Activated T-cell treated with anti-CD3 and anti-CD28 coated beads, Interleukin-2, amount 50 U/mL, for 72 hours (primary cell): ENCODE measurements at places on chromosomes 12 and 14.

DNA sequence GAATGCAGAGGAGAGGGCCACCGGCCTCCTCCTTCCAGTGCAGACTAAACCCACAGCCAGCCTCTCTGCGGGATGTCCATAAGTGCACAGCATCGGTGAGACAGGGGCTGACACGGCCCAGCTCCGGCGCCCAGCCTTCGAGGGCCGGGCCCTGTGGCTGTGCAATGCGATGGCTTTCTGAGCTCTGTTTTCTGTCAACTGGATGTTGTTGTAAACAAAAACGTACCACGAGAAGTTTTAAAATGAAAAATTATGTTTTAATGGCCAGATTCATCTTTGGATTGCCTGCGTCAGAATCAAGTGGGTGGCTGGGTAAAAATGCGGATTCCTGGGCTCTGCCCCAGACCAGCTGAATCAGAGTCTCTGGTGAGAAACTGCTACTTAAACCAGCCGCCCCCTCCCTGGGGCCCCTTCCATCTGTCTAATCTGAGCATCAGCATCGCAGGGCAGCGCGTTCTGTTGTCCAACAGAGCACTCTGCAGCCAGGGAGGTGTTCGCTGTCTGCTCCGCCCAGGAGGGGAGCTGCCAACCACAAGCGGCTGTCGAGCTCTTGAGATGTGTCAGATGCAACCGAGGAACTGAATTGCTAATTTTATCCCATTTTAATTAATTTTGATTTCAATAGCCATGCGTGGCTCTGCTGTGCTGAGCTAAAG lies 133.4 kb downstream of the RFLNA start:
- no peak for DNase-seq

DNA sequence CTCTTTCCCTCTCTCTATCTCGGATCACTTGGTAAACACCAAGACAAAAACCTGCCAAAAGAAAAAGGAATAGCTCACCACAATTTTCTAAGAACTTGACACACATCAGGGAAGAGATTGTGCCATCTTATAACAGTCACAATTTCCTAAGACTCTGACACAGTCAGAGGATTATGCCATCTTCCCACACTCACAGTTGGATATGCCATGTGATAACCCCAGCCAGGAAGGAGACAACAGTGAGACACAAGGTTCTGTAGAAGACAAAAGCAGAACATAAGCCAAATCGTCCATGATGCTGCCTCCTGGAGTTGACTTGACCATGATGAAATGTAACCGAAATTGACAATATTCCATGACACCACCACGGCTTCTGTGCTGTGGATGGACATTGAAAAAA lies 2.8 kb upstream of the CLEC9A start:
- no peak for DNase-seq

DNA sequence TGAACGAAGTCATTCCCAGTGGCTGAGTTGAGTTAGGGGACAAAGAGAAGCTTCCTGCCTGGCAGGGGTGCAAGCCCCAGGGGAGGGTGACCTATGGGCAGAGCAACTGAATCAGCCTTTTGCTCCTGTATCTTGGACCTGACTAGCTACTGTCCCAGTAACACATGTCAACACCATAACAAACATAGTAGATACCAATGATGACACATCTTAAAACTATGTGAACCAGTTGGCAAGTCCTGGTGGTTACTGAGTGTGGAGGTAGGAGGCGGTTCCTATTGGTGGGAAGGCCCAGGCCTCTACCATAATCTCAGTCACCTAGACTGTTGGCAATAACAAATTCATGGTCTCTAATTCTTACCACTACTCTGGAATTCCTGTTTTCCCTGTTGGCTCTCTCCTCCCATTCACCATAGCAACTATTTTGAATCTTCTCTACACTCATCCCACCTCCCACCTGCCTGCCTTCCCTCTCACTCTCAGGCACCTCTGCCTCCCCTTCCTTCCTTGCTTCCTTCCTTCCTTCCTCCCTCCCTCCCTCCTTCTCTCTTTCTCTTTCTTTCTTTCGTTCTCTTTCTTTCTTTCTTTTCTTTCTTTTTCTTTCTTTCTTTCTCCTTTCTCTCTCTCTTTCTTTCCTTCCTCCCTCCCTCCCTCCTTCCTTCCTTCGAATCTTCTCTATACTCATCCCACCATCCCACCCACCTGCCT lies 8.1 kb upstream of the P2RX7 start:
- peak; percentile 51 for DNase-seq

- DNase-seq = no peak
These were observed 266.4 kb upstream of the SFSWAP start for GRCh38 chr12:131444220-131445164.

- peak; percentile 15 for DNase-seq
These were observed 21.5 kb downstream of the BATF start for GRCh38 chr14:75543786-75544185.

DNA sequence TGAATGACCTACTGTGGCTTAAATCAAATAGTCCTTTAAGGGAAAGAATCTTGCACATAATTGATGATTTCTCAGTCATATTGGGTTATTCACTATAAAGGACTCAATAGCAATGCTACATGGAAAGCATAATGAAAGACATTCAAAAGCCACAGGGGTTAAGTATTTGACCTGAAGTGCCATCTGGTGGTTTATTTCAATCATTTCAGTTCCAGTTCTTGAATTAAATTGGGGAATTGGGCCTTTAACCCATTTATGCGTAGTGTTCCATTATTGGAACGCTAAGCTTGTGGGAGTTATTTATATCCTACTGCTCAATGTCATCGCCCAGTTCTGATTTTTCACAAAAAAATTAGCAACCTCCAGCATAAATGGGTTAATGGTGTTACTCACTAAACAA lies 41.3 kb upstream of the C12orf71 start:
- no peak for DNase-seq

DNA sequence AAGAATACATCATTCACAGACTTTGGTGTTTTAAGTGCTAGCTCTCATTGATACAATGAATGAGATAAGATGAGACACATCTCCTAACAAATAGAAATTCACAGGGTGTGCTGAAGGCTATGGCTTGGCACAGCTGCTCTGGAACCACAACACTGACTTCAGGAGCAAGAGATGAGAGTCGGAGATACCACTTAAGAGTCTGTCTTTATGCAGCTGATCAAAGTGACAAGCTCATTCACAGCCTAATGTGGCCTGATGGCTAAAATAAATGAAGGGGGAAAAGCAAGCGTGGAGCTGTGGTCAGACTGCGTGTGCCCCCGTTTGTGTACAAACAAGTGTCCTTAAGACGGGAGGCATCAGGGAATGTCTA lies 29.7 kb upstream of the FAM181A start:
- DNase-seq = no peak

DNA sequence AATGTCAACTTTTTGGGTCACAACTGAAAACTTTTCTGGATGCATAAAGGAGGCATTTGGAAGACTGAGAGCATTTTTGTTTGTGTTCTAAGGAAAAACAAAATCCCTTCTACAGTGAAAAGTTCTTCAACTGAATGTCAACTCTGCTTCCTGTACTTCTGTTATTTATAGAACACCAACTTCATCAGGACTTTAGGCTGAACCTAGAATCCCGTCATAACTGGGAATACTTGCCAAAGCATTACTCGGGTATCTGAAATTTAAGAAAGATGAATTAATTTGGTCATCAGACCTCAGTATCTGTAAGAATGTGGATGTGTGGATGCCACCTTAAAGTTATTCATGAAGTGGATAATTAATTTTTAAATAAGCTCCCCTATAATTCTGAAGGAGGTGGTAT lies 73.2 kb downstream of the FERMT2 start:
- DNase-seq = no peak

DNA sequence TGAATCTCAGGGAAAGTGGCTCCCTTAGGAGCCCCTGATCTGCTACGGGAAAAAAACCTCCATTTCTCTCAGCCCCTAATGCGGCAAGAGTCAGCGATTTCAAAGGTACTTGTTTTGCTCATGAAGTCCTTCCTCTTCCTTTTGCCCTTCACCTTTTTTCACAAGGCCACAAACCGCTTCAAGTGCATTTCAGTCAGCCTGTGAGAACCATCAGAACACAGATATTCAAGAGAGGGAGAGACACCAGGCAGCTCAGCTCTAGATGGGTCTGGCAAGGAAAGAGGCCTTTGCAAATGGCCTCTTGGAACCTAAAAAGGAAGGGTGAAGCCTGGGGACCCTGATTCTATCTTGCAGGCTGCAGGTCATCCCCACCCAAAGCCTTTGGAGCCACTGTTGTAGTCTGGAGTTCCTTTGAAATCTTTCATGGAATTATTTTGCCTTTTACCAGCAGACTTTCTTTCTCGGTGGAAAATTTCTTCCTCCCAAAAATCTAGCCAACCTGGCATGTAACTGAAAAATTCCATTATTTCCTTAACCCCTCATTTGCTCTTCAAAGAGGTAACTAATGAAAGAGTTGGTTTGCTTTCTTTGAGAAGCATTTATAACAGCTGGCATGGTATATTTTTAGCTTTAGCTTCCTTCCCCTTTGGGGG lies 145.0 kb downstream of the SAMD4A start:
- no peak for DNase-seq

DNA sequence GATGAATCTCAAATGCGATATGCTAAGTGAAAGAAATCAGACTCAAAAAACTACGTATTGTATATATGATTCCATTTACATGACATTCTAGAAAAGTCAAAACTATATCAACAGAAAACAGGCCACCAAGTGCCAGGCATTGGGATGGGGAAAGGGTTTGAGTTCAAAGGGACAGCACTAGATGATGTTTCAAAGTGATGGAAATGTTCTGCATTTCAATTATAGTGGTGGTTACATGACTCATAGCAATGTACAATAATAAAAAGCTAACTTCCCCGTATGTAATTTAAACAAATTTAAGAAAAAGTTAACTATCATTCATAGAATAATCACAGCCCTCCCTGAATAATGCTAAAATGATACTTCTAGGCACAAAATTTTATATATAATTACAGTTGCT lies 13.5 kb downstream of the HECTD1 start:
- no peak for DNase-seq

DNA sequence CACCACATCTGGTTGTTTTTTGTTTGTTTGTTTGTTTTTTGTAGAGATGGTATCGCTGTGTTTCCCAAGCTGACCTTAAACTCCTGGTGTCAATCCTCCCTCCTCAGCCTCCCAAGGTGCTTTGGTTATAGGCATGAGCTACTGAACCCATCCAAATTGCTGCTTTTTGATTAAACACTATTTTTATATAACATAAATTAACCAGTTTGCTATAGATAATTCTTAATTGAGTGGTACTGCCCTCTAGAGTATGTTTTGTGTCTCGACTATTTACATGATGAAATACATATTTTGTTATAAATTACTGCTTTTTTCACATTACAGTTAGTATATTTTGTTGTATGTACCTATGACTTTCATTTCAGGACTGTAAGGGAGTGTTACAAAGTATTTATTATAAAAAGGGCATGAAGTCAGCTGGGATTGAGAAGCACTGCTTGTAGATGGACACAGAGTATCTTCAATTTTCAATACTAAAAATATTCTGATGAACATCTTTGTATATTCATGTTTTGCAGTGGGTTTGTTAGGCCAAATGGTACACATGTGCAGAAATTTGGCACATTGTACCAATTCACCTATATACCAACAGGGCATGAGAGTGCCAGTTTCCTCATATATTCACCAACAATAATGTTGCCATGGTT lies 14.9 kb upstream of the SCAF11 start:
- no peak for DNase-seq

- DNase-seq = no peak
These were observed 137.4 kb downstream of the LLPH start for GRCh38 chr12:65993173-65993572.

GRCh38 chr14:26233118-26233517 lies 364.7 kb downstream of the NOVA1 start:
- DNase-seq = no peak

- DNase-seq = no peak
These were observed 33.5 kb downstream of the FMNL3 start for GRCh38 chr12:49673446-49674317.

GRCh38 chr14:41606282-41606531 lies 469 bp upstream of the LRFN5 start:
- DNase-seq = no peak

DNA sequence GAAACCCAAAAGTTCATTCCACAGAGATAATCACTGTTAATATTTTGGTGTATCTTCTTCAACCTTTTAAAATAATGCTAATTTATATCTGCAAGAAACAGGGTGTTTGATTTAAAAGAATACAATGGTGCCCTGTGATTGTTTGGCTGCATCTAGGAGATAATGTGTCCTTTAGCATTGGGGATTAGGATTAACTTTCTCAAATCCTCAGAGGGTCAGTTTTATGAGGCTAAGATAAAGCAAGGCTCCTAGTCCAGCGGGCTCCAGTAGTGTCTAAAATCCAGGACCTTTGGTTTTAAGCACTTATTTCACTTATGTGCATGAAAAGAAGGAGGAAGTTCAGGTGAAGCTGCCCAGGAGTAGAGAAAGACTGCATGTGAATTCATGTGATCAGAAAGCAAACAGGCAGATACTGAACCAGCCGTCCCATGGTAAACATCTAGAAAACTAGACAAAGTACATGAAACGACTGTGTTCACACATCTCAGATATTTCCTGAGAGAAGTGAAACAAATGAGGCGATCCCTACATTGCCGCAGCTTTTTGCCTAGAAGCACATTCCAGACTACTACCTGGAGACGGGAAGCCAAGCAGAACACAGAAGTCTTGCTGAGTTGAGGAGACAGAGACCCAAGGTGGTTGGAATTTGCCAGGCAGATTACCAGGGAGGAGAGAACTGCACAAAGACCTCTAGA lies 129.1 kb upstream of the MAX start:
- DNase-seq = no peak

- DNase-seq = no peak
These were observed 40.4 kb downstream of the SFSWAP start for GRCh38 chr12:131751335-131751734.

DNA sequence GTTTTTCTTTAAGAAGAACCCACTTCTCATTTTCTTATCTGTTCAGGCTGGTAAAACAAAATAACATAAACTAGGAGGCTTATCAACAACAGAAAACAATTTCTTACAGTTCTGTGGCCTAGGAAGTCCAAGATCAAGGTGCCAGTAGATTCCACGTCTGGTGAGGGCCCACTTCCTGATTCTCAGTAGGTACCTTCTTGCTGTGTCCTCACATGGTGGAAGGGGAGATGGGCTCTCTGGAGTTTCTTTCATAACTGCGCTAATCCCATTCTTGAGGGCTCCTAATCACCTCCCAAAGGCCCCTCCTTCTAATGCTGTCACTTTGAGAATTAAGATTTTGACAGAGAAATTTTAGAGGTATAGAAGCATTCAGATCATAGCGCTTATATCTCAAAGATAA lies 33.4 kb downstream of the TXNRD1 start:
- DNase-seq = no peak

GRCh38 chr14:56115976-56116893 lies 2.0 kb upstream of the PELI2 start:
- peak; percentile 16 for DNase-seq

GRCh38 chr12:10214136-10214894 lies 1.6 kb downstream of the GABARAPL1 start:
- no peak for DNase-seq

DNA sequence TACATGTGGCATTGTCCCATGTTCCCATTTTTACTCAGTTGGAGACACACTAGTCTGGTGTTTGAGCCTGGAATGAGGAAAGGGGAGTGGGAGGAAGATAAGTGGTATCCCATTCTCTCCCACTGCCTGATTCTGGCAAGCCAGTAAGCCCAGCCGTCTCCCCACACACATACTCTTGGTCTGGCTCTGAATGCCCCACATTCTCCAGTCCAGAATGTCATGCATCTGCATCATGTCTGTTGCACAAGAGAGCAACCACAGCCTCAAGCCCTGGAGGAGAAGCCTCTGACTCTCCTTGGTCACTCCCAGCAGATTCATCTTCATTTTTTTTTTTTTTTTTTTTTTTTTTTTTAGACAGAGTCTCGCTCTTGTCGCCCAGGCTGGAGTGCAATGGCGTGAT lies 48.0 kb downstream of the DRAM1 start:
- DNase-seq = no peak

GRCh38 chr14:75323571-75323970 lies 44.9 kb downstream of the FOS start:
- DNase-seq = no peak
